ENCODE measurements at places on chromosomes 4 and X.

- DNase-seq = no peak
These were observed 137.2 kb downstream of the FNIP2 start for GRCh38 chr4:158906073-158906472.

DNA sequence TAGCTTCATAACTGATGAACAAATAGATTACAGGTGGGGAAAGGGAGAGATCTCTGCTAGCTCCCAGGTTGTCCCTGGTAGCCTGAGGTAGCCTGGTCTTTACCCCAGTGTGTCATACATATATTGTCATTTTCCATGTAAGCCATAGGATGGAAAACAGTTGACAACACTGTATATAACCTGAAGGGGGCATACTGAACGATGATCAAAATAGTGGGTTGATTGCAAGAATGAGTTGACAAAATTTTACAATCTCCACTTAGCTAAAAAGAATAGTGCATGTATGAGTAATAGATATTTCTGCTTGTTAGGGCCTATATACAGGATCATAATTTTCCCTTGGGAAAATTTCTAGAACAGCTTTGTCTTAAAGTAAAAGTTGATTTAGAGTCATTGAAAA lies 304.1 kb upstream of the HAND2 start:
- no peak for DNase-seq

DNA sequence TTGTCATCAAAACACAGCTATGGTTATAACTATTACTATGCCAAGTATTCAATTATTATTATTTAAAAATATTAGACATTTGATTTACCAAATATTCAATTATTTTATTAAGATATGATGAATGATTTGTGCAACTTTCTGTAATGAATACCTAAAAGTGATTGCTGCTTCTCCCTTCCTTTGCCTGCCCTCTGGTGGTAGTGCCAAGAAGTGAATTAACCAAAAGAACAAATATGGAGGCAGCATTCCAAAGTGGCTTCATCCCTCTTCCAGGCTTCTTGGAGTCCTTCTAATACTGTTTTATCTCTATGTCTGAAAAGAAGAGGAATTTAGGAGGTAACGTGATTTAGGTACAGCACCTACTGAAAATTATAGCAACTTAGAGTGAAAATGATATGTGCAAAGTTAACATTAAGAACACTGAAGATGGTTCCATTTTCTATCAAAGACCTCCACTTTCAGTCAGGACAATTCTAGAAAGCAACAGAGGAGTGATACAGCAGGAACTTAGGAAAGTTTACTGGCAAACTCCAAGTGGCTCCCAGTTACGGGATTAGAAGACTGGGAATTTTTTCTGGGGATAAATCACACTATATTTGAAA lies 43.0 kb downstream of the ENPEP start:
- no peak for DNase-seq

- DNase-seq = no peak
These were observed 387.8 kb downstream of the DCAF12L2 start for GRCh38 chrX:125778261-125778660.
